Pulmonary artery endothelial cell (primary cell): ENCODE measurements at places on chromosomes 7 and 10.

DNA sequence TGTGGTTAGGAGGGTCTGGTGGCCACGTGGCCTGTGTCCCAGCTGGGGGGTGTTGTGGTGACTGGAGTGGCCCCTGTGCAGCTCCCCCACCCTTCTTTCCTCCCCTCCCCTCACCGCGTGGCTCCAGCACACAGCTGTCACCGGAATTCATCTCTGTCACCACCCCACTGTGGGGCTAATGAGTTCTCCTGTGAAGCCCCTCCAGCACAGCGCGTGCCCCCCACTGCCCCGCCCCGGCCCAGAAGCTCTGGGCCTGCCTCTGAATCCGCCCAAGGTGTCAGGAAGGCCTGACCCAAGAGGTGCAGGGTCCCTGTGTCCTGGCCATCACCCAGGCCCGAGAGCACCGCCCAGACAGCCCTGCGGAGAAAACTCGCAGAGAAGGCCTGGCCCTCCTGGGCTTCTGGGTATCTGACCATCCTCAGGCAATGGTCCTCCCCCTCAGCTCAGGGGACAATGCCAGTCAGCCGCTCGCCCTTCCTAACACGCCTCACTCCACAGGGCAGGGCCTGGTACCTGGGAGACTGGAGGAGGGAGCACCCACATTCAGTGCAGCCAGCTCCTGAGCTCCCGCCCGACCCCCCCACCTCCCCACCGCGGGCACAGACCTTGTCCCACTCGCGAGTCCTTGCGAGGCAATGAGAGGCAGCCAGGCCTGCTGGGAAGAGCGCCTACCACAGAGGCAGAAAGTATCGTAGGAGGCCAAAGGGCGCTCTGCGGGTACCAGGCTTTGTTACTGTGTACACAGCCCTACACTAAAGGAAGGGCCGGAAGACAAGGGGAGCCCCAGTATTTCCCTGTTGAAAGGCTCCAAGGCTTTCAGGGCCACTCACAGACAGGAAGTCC, 38.2 kb downstream of the GBX1 start:
- DNase-seq, result no peak

DNA sequence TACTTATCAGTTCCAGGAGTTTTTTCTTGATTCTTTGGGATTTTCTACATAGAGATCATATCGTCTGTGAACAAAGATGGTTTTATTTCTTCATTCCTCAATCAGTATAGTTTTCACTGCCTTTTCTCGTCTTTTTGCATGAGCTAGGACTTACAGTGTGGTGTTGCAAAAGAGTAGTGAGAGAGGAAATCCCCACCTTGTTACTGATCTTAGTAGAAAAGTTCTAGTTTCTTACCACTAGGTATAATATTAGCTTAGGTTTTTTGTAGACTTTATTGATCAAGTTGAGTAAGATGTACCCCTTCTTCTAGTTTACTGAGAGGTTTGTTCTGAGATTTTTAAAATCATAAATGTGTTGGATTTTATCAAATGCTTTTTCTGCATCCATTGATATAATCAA, 123.3 kb downstream of the TMEM26 start:
- DNase-seq, result no peak

GRCh38 chr7:38660427-38661099, 29.4 kb upstream of the AMPH start:
- DNase-seq, result no peak

DNA sequence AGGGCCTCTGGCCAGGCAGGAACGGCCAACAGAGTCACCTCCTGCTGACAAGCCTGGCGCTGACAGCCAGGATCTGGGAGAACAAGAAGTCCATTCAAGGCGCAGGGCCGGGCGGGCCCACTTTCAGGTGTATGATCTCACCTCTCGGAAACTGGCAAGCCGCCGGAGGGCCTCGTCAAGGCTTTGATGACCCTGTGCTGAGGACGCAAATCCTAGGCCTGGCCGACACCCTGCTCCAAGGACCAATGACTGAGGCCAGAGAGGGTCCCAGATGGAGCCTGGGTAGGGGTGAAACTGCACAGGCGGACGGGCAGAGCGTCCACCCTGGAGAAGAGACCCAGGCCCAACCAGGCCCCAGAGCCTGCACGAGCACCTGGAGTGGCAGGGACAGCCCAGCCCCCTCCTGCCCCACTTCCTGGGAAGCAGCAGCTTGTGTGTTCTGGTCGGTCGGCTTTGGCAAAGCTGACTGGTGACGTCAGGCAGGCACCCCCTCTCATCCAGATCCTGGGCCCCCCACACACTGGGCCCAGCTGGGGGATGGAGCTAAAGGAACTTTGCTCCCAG, 30.6 kb downstream of the MYL10 start:
- DNase-seq, result no peak

DNA sequence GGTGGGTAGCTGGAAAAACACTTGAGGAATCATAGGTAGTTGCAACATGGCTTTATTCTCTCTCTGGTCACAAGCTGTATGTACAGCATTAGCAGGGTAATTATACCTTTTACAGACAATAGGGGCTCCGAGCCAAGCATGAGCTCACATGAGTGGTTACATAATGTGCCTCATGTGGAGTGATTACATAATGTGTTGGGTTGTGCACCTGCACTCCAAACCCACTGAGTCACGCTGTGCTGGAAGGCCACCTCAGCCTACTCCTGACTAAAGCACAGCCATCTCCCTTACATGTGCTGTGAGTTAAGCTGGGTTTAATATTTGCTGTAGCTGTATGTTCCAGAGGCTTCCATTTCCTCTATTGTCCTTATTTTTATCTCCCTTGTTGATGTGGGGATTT, 348.7 kb upstream of the SEMA3C start:
- DNase-seq, result no peak

- DNase-seq, result no peak
These were observed 90.4 kb downstream of the C10orf105 start for GRCh38 chr10:71629131-71629530.

DNA sequence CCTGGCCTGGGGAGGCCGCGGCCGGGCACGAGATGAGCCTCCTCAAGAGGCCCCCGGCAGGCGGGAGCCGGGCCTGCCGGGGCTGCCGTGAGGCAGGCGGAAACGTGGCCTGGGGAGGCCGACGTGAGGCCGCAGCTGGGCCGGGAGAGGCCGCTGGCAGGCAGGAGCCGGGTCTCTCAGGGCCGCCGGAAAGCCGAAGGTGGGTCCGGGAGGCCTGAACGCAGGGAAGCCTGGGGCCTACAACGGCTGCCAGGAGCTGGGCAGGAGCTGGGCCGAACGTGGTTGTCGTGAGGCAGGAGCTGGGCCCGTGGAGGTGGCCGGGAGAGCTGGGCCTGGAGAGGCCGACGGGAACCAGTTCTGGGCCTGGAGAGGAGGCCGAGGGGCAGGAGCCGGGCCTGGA, 171.9 kb downstream of the TPST1 start:
- DNase-seq, result no peak

DNA sequence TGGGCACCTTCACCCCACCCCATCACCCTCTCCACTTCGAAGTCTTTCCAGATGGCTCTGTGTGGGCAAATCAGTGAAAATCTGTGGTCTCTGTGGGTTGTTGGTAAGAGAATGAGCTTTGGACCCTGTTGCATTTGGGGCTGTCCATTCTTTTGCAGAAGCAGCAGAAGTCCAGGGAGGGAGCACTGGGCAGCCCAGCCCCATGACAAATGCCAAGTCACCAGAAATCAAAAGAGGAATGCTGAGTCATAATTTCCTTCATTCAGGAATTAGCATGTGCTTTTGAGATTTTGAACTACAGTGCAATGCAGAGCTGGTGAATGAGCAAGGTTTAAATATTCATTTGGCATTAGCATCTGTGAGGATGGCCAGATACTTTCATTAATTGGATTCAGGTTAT, 556.2 kb downstream of the LRMDA start:
- DNase-seq, result no peak

GRCh38 chr10:6406220-6407033, 173.6 kb downstream of the PRKCQ start:
- DNase-seq, result no peak

GRCh38 chr10:103763374-103764202, 91.8 kb downstream of the SH3PXD2A start:
- no peak for DNase-seq

DNA sequence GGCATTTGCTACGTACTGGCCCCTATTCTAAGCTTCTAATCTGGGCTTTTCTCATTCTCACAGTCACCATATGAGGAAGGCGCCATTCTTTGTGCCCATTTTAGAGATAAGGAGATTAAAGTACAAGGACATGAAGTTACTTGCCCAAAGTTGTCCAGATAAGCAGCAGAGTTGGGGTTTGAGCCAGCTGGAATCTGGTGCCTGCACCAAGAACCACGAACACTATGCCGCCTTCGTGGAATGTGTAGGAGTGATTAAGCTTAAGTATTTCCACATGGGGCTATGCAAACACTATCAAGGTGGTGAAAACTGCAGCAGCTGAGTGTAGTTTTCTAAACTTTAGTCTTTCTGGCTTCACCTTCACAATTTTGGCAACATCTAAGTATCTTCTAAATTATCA, 342.7 kb upstream of the ETV1 start:
- DNase-seq, result no peak

DNA sequence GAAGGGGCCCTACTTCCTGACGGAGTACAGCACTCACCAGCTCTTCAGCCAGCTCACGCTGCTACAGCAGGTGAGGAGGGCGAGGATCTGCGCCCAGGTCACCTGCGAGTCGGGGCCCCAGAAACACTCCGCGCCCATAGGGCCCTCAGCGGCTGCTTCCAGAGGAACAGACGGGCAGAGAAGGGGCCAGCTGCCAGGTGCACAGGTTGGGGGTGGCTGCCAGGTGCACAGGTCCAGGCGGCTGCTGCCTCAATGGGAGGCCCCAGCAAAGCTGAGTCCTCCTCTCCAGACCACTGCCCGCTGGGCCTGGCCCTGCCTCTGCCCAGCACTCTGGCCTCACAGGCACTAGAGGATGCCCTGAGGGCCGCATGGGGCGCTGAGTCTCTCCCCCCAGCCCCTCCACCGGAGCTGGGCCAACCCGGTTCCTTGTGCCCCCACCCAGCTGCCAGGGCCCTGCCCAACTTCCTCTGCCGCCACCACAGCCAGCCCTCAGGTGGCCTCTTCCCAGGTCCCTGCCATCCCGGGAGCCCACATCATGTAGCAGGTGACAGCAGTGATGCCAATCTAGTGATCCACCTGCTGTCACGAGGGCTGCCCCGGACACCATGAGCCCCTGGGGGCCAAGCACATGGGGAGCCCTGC, 17.0 kb upstream of the UTF1 start:
- DNase-seq, result no peak

DNA sequence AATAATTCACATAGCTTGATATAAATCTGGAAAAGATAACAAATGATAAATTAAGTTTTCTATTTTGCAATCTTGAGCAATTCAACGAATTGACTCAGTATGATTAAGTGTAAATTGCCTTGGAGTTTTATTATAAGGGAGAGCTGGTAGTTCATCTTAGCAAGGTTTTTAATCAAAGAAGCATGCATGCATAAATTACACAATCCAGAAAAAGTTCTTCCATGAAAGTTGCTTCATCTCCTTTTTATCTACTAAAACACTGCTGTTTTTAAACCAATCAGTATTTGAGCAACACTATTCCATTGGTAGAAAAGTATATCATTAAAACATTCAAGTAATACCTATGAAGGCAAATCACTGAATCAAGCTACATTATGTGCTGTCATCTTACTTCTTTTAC, 47.6 kb downstream of the POT1 start:
- DNase-seq, result no peak

- DNase-seq, result no peak
These were observed 1.3 kb downstream of the UBE2H start for GRCh38 chr7:129951226-129952085.

DNA sequence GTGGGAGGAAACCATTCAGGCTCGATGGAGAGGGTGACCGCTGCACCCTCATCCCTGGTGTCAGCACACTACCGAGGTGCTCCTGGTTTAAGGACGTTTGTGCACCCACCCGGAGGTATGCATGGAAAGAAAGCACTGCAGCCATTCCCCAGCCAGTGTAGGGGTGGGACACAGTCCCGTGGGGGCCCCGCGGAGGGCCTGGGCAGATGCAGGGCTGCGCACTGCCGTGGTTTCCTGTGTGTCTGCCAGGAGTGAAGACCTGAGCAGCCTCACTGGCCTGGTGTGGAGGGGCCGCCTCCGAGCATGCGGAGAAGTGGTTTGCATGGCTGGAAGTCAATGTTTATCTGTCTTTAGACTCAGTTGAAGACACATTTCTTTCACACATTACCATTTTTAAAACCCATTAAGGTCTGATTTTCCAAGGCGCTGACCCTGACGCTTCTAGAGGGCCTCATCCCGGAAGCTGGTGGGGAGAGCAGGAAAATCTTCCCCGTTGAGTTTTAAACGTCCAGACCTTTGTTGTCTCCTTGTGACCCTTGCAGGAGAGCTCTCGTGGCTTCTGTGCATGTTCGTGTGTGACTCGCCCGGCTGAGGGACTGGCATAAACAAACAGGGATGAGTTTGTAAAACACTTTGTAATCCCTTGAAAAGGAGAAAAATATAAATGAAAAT, 188.1 kb downstream of the MGMT start:
- no peak for DNase-seq

- DNase-seq, result peak; percentile 82
These were observed 66.6 kb downstream of the CUBN start for GRCh38 chr10:17062955-17063484.

DNA sequence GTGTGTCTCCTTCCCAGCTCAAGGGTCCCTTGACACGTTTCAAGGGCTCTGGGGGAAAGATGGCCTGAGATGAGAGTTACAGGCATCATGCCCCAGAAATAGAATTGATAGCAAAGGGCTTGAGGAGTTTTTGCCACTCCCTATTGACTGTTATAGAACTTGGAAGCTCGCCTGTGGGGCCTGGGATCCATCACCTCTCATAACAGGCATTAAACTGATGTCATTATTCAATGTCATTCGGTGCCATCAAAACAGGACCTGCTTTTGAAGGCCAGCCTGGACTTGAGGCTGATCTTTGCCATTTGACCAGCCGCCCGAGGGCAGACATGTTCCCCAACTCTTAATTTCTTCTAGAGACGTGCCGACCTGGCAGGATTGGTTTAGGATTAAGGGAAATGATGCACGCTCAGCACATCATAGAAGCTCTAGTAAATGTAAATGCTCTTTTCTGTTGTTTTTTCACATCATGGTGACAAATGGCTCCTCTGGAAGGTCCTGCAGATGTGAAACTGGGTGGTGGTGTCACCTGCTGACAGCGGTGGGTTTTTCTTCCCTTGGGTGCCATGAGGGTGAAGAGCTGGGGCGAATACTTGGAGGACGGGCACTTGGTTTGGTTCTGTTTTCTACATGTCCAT, 16.7 kb upstream of the KLF6 start:
- DNase-seq, result no peak

GRCh38 chr10:130230611-130231010, 94.4 kb downstream of the GLRX3 start:
- no peak for DNase-seq

GRCh38 chr10:108014145-108014901, 849.8 kb upstream of the SORCS1 start:
- DNase-seq, result no peak

- no peak for DNase-seq
These were observed 43.4 kb upstream of the SRGN start for GRCh38 chr10:69044546-69044945.

- no peak for DNase-seq
These were observed 534.7 kb downstream of the NRG3 start for GRCh38 chr10:82409671-82410070.
